ENCODE measurements at places on chromosomes 13 and 19.

- no peak for DNase-seq
These were observed 466.2 kb downstream of the TSHZ3 start for GRCh38 chr19:30883071-30883470.

GRCh38 chr13:109728791-109729731 lies 57.3 kb downstream of the IRS2 start:
- no peak for DNase-seq

DNA sequence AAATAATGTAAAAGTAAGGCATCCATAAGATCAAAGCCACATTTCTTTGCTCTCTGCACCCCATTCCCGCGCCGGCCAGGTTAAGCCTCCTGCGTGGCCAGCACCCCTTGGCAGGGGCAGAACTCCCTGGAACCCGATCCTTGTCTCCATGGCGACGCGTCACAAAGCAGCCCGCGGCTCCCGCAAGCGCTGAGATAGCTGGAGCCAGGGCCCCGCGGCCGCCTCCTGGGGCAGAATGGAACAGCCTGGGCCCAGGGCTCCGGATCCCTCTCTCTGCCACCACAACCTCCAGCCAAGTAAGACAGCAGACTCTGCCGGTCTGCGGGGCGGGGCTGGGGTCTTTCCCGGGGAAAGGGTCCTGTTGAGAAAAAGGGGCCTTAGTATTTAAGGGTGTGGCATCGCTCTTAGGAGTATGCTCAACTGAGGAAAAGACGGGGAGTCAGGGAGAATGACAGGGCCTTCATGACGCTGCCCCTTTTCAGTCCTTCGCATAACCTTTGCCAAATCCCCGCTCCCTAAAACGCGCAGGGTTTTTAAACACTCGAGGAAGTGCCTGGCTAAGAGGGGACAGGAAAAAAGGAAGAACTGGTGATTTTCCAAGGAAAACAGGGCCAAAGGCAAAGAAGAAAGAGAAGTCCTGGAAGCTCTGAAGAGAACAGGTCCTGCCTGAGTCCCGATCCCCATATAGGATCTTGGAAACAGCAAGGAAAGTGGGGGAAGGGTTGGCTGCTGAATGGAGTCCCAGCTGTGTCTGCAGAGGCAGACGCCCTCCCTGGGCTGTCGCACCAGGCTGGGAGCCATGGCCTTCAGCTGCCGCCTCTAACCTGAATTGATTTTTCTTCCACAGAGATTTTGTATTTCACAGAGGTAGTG lies at the start of gene TEX26:
TSS of gene TEX26 (plus strand) at position 176 of the 873 bp plus-strand sequence. CDS start at position 236, 60 bp downstream.
- peak; percentile 52 for DNase-seq

DNA sequence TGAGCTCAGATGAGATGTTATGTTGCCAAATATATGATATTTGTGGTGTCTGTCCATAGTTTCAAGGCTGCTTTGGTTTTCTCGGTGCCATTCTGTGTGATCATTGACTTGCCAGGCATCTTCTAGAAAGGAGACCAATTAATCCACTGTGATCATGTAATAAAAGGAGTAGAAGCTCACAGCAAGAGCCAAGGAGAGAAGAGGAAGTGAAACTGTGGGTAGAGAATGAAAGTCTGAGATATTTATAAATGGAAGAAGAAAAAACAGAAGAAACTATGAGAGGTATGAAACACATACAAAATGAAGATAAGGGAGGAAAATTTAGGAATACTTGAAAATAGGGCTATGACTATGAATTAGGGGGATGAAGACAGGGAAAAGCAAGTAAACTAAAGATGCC lies 11.1 kb upstream of the ZNF613 start:
- no peak for DNase-seq

DNA sequence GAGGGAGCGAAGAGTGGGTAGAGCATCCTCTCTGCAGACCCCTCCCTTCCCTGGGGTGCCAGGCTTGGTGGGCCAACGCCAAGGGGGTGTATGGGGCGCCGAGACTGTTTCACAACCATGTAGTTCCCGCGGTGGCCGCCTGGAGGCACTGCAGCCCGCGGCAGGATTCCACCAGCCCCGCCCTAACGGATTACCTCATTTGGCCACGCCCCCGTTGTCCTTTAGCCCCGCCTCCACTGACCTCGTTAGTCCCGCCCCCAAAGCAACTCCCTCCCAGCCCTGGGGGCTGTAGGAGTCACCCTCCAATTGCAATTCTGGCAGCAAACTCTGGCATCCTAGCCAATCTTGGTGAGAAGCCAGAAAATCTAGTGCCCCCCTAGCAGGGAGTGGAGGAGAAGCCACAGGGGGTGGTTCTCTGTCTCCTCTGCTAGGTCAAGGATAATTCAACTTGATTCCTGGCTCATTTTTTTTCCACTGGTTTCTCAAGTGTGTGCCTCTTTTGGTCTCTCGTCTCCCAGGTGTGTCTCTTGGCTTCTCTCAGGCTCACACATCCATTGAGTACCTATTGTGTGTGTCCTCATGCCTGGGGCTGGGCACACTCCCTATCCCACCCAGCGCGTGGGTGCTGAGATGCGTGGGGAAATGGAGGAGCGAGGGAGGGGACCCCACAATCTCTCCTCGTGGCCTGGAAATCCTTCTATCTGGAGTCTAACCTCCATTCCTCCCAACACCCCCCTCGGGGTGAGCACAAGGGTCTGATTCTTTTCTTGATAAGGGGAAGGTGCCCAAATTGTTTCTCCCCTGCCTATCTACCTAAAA lies 2.0 kb downstream of the OLFM2 start:
- DNase-seq: peak; percentile 72

- no peak for DNase-seq
These were observed 61.3 kb downstream of the CELF5 start for GRCh38 chr19:3285647-3286176.

DNA sequence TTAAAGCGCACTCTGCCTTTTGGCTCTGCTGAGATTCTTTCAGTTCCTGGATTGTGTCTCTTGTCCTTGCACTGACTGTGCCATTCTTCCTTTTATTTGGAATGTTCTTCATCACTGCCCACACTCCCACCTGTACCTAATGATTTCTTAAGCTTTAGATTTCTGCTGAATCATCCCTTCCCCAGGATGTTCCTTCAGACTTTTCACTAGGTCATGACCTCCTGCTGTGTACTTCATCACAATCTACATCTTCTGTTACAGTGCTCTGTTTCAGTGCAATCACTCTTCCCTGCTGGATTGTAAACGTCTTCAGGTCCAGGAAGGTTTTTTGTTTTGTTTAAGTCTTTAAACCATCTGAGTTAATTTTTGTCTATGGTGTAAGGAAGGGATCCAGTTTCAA lies 281.0 kb downstream of the ATP8A2 start:
- DNase-seq: no peak

- DNase-seq: no peak
These were observed 564.5 kb downstream of the FGF9 start for GRCh38 chr13:22235285-22235949.

- no peak for DNase-seq
These were observed 308.9 kb upstream of the SLITRK1 start for GRCh38 chr13:84191139-84191538.
